ENCODE measurements at places on chromosomes 7 and 10.
A peak's percentile ranks its signal among the peaks of the same experiment; 100 is the strongest.

- DNase-seq, result no peak
Observed at GRCh38 chr7:158816271-158816670, 13.0 kb downstream of the ESYT2 start.

DNA sequence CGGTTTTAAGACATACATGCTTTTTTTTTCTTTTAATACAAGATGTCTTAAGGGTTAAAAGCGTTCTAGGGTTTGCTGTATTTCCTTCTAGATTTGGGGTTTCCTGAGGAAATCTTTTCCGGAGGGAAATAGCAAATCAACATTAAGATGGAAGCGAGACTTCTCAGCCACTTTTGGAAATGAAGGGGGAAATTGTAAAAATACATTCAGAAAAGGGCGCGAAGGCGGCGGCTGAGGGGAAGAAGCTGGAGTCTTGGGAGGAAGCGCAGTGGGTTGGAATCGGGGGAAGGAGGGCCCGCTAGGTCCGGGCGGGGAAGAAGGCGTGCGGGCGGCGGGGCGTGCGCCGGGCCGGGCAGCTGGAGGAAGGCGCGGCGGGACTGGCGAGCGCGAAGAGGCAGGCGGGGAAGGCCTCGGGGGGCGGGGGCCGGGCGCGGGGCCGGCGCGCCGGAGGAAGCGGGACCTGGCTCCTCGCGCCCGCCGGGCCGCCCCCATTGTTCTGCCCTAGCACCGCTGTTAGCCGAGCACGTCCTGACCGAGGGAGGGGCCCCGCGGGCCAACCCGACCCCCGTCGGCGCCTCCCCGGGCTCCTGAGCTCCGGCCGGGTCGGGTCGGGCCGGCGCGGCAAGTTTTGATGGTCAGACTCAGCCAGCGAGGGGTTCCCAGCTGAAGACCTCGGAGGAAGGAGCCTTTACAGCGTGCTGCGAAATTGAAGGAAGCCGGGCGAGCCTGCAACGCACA lies 1.5 kb upstream of the SKIDA1 start:
- peak; percentile 14 for DNase-seq

GRCh38 chr10:23976275-23976674 lies 232.7 kb upstream of the KIAA1217 start:
- no peak for DNase-seq

DNA sequence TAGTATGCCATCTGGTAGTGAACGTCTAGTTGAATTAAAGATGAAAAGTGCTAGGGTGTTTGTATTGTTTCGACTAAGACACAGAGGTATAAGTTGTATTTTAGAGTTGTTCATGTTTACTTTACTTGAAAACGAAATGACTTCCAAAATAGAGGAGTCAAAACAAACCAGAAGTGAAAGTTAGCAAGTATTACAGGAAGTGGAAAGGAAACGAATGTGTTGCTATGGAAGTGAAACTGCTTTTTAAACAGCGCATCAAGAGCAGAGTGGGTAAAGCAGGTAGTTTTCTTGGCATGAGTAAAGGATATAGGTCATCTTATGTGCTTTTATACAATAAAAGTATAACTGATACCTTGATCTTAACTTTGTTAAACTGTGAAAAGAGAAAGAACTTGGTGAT lies 20.0 kb upstream of the GALNTL5 start:
- no peak for DNase-seq

DNA sequence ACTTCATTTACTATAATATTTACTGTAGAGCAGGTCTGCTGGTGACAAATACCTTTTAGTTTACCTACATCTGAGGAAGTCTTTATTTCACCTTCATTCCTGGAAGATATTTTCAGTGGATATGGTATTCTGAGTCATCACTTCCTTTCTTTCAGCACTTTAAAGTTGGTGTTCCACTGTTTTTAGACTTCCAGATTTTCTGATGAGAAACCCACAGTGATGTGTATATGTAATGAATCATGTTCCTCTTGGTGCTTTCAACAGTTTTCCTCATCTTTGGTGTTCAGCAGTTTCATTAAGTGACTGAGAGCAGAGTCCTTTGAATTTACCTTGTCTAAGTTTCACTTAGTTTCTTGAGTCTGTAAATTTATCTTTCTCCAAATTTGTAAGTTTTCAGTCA lies 36.4 kb downstream of the COPG2 start:
- no peak for DNase-seq

DNA sequence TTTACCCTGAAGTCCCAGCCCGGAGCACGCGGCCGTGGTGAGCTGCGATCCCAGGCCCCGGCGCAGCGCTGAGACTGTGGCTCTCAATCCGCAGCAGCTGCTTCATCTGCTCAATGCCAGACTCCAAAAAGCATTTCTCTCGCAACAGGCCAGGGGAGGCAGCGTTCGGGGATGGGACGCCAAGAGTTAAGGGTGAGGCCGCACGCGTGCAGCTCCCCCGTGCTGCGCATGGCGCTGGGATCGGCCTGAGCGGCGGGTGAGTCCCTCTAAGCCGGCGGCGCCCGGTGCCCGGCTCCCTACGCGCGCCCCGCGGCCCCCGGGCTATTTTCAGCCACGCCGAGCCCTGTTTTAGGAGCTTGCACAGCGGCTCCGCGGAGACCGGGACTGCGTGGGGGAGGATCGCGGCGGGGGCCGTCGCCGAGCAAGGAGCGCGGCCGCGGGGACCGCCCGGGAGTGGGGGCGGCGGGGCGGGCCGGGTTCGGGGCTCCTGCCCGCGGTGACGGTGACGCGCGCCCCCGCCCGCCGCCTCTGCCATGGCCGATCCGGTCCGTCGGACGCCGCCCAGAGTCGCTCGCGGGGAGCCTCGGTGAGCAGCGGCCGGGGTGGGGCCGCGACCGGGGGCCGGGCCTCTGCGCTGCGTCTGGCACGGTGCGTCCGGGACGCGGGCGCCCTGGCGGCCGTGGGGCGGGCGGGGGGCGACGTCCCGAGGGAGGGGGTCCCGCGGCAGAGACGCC lies 29.4 kb upstream of the JAKMIP3 start:
- DNase-seq, result no peak

- DNase-seq, result peak; percentile 65
Observed at GRCh38 chr10:25934621-25935139, 651 bp downstream of the MYO3A start.

DNA sequence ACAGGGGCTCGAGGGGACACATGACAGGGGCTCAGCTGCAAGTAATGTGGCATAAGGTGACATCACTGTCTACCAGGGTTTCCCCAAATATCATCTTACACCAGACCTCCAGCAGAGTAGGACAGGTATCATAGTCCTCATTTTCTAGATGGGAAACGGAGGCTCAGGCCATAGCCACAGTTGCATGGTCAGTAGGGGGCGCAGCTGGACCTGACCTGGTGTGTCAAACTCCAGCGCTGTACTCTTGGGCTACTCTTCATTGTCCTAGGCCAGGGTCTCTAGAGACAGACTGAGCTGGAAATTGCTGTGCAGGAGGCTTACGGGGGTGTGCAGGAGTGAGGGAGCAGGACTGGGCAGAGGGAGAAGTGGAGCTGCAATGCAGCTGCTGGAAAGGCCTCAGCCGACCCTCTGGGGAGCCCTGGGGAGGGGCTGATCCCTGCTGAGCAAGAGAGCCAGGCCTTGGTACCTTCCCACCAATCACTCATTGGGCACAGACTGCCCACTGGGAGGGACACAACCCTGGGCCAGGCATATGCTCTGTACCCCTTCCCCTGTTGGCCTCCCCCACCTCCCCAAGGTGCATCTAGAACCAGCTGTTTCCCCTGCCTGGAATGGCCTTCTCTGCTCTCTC lies 89.9 kb downstream of the CDH23 start:
- DNase-seq, result no peak

GRCh38 chr7:81267508-81267907 lies 348.7 kb upstream of the SEMA3C start:
- DNase-seq, result no peak

- no peak for DNase-seq
Observed at GRCh38 chr7:47401611-47402570, 180.0 kb downstream of the TNS3 start.

DNA sequence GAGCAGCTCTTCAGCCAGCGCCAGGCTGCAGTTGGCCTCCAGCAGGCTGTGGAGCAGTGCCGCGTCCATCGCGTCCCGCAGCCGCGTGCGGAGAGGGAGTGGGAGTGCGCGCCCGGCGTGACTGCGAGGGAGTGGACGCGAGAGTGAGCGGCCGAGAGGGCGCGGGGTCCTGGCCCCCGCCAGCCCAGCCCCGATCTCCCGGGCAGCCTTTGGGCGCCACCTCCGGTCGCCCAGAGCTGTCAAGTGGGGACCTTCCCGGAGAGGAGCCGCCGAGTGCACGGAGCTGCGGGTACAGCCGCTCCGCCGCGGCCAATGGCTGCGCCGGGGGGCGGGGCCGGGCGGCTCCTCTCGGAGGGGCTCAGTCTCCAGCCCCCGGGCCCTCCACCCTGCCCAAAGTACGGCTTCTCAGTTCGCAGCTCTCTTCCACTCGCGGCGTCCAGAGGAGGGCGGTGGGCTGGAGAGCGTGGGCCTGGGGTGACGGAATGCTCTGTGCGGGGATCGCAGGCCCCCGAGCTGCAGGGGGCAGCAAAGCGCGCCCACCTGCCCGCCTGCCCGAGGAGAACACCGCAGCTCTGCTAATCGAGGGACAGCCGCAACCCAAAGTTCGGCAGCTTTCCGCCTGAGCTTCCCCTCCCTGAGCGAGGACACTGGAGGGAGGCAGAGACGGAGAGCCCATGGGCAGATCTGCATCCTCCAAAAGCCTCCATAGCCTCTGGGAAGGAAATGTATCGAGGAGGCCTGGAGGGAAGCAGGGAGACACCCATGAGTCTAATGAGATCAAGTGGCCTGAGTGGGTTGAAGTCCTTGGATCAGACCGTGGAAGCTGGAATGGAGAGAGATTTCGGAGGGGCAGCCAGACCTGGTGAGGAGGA lies at the start of gene CRHR2:
TSS of gene CRHR2 (minus strand) at position 245 of the 872 bp plus-strand sequence. CDS start at position 69, 176 bp downstream.
- DNase-seq, result peak; percentile 15

- no peak for DNase-seq
Observed at GRCh38 chr7:112173568-112173905, 32.7 kb downstream of the DOCK4 start.

- DNase-seq, result no peak
Observed at GRCh38 chr10:30058570-30059132, 735 bp downstream of the JCAD start.

- no peak for DNase-seq
Observed at GRCh38 chr10:108363576-108363975, 1199.1 kb upstream of the SORCS1 start.

DNA sequence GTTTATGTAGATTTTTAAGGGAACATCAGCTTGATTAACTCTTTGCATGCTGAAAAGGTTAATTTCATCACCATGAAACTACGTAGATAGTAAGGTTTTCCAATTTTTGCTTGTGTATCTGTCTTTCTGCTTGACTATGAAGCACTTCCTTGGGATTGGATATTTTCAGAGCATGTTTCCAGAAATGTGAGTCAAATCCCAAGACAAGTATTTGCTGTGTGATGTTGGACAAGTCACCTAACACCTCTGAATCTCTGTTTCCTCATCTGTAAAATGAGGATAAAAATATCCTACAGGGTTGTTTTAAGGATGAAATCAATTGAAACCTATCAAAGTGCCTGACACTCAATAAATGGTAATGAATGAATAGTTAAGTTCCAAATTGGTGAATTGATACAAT lies 42.4 kb downstream of the ANK3 start:
- DNase-seq, result no peak

DNA sequence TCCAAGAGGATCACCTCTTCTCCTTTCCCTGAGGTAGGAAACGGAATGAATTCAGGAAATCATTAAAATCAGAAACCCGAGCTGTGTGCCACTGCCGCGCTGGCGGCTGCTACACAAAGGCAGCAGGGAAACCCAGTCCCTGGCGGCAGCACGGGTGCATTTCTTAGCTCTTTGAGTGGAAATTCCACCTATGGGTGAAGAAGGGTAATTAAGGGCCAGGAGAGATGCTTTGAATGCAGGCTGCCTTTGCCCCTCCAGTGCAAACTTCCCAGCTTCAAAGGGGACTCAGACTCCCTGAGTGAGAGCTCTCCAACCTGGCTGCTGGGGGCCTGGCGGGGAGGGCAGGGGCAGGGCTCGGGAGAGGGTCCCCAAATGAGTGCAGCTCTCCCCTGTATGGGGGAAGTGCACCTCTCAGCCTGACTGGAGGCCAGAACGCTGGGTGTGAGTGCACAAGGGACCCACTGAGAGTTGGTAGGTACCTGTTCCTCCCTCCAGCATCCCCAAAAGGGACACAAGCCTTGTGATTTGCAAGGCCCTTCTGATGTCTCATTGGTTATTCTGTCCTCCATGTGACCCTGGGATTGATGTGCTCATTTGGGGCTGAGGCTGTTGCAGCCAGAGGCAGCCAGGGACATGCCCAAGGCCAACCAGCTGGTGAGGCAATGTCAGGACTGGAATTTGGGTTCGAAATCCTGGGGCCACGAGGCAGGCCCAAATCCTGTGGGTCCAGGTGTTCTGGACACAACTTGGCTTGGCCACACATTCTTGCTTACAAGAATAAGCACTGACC lies 16.3 kb upstream of the ZMIZ1 start:
- DNase-seq, result peak; percentile 84

- no peak for DNase-seq
Observed at GRCh38 chr7:42448901-42449300, 211.9 kb upstream of the GLI3 start.

DNA sequence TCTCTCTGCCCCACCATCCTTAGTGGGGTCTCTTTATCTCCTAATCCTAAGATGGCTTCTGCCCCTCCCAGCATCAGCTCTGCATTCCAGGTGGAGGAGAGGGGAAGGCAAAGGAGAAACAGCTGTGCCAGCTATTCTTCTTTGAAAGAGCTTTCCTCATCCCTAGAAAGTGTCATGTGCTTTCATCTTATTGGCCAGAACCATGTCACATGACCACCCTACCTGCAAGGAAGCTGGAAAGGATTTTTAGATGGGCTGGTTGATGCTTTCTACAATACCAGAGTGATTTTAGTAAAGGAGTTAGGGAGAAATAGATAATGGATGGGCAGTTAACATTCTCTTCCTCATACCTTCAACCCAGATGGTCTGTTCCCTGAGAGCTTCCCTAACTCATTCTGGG lies 141.1 kb downstream of the INSYN2A start:
- no peak for DNase-seq

DNA sequence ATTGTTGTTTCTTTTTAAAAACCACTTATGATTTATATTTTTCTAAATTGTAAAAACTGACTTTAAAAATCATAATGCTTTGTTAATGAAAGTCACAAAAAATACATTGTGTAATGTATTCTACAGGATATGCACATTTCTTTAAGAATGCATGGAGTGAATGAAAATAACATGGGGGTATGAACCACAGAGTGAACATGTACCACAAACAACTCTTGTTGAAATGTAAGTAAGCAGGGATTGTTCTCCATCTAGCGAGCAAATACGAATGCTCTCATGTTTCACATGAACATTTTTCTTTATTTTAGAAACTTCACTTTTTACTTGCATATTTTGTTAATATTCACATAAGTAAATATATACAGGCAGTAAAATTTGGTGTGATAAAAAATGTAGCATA lies 35.6 kb upstream of the LAMB4 start:
- no peak for DNase-seq

- no peak for DNase-seq
Observed at GRCh38 chr10:118563373-118563890, 32.0 kb downstream of the PRLHR start.

Measured in NCI-H526 (cell line).